ENCODE measurements at places on chromosomes 5 and 9.

DNA sequence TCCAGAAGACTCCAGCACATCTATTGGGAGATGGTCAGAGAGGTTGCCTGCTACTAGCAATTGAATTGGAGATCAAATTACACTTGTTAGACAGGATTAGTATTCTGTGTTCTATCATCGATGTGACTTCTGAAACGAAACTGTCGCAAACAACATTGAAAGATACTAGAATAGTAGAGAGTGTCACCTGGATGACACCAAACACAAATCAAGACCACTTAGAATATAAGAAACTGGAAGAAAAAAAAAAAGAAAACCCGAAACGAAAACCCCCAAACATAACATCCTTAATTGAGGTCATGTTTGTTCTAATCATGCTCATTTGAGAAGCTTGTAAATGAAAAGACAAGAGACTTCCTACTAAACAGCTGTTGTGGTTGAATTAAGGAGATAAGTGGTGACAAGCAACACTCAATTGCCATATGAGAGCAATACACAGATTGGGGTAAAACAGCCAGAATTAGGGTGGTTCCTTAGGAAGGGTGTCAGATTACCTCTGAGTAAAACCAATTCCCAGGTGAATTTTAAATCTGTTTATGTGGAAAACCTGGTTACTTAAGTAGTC, 97.6 kb downstream of the BASP1 start:
- no peak for DNase-seq

GRCh38 chr5:8961956-8962355, 583.9 kb downstream of the SEMA5A start:
- DNase-seq: no peak

GRCh38 chr5:132309679-132310078, 15.5 kb downstream of the SLC22A4 start:
- no peak for DNase-seq

DNA sequence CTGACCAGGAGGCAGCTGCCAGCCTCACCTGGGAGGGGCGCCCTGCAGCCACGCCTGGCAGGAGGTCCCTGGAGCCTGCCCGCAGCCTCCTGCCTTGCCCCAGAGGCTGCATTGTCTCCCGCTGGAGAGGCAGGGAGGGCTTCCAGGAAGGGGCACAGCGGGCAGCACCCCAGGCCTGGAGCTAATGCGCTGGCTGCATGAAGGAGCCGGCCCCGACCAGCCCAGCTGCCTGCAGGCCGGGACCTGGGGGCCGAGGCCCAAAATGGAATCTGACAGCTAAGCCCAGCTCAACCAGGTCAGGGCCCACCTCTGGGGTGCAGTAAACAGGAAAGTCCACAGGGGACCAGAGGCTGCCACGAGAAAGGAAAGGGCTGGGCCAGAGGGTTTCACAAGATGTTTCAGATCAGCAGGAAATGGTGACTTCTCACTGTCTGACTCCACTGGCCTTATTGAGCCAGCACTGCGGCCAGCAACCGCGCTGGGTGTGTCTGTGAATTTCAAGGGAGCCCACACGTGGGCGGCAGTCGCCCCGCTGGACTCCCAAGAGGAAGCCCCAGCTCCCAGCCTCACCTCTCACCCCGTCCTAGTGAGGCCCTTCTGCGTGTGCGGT, 18.6 kb upstream of the NOTCH1 start:
- no peak for DNase-seq

GRCh38 chr9:91033797-91034196, 232.2 kb downstream of the SYK start:
- DNase-seq: peak; percentile 74

- no peak for DNase-seq
Measured at GRCh38 chr9:97562542-97562941, 61.1 kb downstream of the TMOD1 start.

- DNase-seq: no peak
Measured at GRCh38 chr9:97647996-97648395, 14.4 kb downstream of the NCBP1 start.

DNA sequence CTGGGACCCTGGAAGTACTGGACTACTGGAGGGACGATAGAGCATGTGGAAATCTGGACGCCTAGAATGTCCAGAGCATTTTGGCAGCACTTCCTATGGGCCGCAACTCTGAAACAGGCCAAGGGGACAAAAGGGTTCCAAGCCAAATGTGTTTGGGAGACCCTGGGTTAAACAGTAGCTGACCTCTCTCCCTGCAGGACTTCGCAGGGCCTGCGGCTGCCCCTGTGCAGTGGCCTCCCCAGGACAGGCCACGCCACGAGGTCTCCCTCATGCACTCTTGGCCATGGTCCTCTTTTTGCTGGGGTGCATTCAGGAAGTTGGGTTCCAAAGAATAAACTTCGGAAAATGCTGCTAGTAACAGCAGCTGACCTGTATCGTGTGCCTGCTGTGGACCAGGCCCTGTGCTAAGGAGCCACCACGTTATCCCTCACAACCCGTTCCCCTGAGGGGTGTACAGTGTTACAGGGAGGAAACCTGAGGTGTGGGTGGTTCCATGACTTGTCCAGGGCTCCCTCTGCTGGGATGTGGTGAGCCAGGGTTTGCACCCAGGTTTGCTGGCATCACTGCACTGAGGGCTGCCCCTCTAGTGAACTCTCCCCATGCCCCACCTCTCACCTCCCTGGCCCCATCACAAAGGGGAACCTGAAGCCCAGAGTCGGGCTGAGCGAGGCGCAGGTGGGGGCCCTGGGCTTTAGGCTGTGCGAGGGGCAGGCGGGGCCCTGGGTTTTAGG, 79.4 kb downstream of the AMBP start:
- DNase-seq: no peak

DNA sequence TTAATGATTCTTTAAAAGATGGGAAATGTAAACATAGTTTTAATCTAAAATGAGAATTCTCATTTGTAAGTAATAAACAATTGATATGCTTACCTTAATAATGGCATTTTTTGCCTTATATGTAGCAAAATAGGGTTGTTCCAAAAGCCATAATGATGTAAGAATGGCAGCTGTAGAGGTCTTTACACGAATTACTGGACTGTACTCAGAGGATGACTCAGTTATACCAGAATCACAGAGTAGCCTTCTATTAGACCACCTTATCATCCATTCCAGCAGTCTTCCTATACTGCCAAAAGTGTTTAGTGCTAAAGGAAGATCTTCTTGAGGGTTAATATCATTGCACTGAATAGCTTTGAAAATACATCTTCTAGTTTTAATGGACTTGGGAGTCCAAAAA, 66.5 kb downstream of the CPLANE1 start:
- no peak for DNase-seq

DNA sequence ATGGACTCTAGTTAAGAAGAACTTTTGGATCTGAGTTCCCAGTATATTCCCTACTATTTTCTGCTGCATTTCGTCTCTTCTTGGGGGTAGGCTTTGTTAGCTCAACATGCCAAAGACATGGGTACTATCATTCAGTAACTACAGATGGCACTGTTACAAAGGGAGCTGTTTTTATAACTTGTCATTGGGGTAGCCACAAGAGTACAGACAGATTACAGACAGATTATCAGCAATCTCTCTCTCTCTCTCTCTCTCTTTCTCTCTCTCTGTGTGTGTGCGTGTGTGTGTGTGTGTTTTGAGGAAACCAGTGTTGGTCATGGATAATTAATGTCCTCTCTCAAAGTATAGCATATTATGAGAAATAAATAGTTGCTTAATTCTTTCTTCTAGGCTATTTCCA, 116.1 kb downstream of the WDR70 start:
- no peak for DNase-seq

DNA sequence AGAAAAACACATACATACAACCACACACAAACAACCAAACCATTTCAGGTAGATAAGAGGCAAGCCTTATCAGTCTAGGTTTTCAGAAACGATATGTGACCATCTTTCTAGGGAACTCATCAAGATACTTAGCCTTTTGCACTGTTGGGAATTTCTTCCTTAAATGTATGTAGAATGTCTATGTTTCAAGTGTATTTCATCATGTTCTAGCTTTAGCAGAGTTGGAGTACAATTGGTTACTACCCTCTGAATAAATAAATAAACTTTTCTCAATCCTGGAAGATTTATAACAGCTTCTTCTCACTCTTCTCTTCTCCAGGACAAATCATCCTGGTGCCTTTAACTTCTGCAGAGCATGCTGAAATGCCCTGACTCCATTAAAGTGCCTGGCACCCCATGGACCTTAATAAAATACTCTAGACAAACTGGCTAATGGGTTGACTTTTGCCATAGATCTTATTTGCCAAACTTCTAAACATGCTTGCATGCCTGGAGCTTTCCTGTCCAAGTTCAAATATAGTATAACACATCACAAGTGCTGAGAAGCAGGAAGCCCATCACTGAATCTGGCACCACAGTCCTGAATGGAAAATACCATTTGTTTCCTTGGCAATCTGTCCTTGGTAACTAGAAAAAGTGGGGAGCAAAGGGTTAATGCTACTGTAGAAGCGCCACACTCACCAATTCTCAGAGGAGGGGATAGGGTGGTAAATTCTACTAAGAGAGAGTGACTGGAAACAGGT, 33.1 kb upstream of the ZNF462 start:
- DNase-seq: no peak

- no peak for DNase-seq
Measured at GRCh38 chr5:87069974-87070608, 197.6 kb upstream of the RASA1 start.

DNA sequence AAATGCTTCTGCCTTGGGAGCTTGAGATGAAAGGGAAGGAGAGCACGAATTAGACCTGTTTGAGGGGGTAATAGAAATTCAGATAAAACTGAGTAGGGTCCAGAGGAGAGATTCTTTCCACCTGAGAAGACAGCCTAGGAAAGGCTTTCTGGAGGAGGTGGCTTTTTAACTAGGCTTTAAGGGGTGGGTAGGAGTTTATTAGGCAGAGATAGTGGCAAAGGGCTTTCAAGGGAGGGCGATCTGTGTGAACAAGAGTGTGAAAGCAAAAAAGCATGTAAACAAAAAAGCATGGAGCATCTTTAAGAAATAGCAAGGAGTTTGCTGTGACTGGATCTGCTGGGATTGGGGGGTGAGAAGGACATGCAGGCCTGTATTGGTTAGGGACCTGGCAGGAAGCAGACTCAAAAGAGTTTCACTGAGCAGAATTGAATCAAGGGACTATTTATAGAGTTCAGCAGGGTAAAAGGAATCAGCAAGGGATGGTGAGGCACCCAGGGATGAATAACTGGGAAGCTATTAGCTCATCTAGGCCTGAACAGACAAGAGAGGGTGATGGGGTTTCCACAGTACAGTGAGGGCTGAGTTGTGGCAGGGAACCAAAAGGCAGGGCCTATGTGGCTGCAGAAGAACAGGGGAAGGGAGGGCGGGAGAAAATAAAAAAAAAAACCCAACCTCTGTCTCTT, 18.8 kb downstream of the SLC1A1 start:
- no peak for DNase-seq

- no peak for DNase-seq
Measured at GRCh38 chr5:156824241-156824640, 25.9 kb upstream of the PPP1R2B start.

DNA sequence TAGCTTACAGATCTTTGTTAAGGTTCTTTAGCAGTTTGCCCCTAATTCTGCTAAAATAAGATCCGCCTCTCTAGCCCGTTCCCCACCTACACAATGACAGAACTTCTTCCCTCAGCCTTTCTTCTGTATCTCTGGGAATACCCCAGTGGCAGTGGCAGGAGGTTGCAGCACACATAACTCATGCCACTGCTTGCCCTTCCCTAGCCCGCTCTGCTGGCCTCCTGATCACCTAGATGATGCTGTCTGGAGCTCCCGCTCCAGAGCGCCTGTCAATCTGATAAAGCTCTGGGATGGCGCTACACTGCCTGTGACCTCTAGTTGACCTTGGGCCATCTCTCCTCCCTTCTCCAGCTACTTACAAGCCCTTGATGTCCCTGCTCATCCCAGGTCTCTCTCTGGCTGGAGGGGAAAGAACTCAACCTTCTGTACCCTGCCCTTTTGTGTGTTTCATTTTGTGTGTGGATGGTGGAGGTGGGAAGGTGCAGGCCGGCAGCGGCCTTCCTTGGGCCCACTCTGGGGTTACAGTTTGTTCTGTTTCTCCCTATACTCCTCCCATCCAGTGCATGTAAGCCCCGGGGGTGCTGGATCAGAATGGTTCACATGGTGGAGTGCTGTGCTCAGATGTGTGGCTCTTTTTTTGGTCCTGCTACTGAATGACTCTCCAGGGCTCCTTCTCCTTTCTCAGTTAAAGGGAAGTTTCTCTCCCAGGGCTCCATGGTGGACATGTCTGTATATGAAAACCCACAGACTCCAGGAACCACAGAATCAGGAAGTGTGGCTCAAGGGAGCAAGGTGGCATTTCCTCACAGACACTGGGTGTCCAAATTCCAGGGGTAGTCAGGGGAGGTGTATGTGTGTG, 29.1 kb downstream of the MTX3 start:
- DNase-seq: no peak

DNA sequence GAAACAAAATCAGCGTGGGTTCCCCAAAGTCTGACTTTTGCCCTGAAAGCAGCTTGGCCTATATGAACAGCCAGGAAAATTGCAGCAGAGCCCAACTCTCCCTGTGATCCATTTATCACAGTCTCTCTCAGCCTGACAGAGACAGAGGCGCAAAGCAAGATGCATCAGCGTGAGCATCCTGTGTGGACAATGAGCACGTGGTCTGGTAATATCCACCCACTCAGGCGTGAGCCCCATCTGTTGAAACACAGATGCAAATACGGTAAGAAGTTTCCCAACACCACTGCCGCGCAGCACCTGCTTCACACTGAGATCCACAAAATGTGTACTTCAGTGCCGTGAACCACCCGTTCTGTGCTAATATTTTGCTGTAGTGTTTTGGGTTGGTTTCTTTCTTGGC, 114.6 kb downstream of the MRPL36 start:
- DNase-seq: no peak

DNA sequence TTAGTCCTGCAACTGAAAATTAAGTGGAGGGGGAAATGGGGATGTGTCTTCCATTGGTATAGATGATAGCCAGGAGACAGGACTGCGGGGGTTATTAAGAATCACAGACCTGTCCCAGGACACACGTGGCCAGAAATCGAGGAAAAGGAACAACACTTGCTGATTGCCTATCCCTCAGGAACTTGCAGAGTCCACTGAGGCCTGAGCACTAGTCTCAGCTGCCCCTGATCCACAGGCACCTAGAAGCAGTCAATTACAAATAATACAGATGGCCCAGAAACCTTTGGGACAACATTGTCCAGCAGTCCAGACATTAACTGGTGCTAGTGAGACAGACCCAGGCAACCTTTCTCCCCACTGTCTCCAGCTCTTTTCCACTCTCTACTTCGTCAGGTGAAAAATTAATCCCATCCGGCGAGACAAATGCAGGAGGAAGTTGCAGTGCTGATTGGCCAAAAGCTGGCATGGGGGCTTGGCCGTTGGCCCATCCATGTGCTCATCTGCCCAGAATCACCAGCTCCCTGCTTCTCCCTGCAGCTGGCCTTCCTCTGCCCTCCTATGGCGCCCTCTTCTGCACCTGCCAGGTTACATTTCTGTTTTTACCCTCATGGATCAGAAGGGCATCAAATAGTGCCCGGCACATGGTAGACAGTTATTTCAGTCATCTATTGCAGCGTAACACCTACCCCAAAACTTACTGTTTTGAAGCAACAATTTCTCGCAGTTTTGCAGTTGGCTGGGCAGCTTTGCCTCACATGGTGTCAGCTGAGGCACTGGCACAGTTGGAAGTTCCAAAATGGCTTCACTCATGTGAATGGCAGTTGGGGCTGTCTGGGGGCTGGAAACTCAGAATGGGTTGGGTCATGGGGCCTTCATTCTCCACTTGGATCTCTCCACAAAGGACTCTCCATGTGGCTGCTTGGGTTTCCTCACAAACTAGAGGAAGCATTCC, 3.6 kb upstream of the B4GALT1 start:
- DNase-seq: peak; percentile 53

Measured in activated naive CD8-positive, alpha-beta T cell treated with anti-CD3 and anti-CD28 coated beads, Interleukin-2, amount 10 ng/mL, durations not matched to agents 7 days and 5 days (primary cell).